ENCODE measurements at places on chromosomes 1 and 21.

DNA sequence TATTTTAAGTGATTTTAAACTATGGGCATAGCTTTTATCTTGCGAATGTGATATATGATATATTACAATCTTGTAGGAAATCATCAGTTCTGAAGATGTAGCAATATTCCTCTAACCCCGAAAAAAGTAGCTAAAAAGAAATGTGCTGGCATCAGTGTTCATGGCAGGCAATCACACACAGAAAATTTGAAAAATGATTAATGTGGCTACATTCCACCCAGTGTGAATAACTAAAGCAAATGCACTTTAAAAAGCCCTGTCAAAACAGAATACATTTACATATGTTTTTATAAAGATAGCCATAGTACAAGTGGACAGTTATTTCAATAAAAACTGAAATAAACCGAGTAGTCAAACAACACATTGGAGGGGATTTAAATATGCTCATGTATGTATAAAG, 260.2 kb downstream of the HHAT start:
- H3K4me3 ChIP-seq: no peak overlapping the region
- H3K27ac ChIP-seq: no peak overlapping the region
- no peaks in the 10 kb centered on the region for H3K27me3 ChIP-seq

DNA sequence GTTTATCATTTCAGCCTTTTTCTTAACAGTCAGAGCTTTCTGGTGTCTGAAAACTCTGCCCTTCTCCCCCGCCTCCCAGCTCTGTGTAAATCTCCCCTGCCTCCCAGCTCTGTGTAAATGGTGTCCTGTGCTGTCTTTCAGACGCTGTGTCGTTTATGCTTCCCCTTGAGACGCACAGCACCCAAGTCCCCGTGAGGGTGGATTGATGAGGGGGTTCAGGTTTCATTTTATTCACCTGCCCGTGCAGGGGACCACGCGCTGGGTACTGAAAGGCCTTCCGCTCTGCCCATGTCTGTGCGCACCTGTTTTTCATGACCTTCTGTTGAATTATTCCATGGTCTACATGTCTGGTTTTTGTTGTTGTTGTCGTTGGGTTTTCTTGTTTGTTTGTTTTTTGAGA, 108.2 kb upstream of the COL6A1 start:
- DNase-seq: no peak
- peaks cover 2% of the 10 kb centered on the region for H3K36me3 ChIP-seq
- H3K27me3 ChIP-seq: no peaks in the 10 kb centered on the region
- H3K27ac ChIP-seq: no peak overlapping the region
- peaks cover 40% of the 10 kb centered on the region for H3K4me1 ChIP-seq

GRCh38 chr1:203751051-203751450, 13.9 kb upstream of the LAX1 start:
- peak; percentile 72 for DNase-seq
- peak overlapping the region; percentile 57 for H3K27ac ChIP-seq
- no peaks in the 10 kb centered on the region for H3K27me3 ChIP-seq

GRCh38 chr1:38831731-38832369, 27.7 kb downstream of the RRAGC start:
- no peak overlapping the region for H3K4me3 ChIP-seq
- no peaks in the 10 kb centered on the region for H3K36me3 ChIP-seq
- no peak overlapping the region for H3K27ac ChIP-seq
- H3K27me3 ChIP-seq: no peaks in the 10 kb centered on the region
- peaks cover 10% of the 10 kb centered on the region for H3K4me1 ChIP-seq

- no peak for DNase-seq
- no peaks in the 10 kb centered on the region for H3K27me3 ChIP-seq
- no peaks in the 10 kb centered on the region for H3K36me3 ChIP-seq
- H3K4me3 ChIP-seq: no peak overlapping the region
- no peak overlapping the region for H3K27ac ChIP-seq
- no peaks in the 10 kb centered on the region for H3K4me1 ChIP-seq
Measured at GRCh38 chr1:36212782-36213181, 11.5 kb upstream of the THRAP3 start.

Measured in SJSA1 (cell line).